Stimulated activated CD4-positive, alpha-beta T cell treated with anti-CD3 and anti-CD28 coated beads, Interleukin-15, amount 100 ng/mL, for 24 hours (primary cell): ENCODE measurements at places on chromosomes 6 and 20.
A peak's percentile ranks its signal among the peaks of the same experiment; 100 is the strongest.

DNA sequence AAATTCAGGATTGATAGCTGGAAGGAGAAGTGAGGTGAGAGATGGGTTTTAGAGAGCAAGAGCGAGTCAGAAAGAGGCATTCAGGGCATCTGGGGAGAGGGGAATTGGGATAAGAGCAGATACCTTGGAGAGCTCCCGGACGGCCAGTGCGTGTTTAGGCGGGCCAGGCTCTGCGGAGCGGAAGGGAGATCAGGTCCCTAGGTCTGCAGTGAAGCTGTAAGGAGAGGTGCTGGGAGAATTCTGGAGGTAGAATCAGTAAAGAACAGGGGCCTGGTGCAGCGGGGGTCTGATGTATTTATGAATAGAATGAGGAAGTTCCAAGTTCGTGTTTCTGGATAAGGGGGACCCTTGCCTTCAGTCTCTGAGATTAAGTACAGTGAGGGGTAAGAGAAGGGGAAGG lies 47.4 kb upstream of the FAM83D start:
- DNase-seq: no peak

DNA sequence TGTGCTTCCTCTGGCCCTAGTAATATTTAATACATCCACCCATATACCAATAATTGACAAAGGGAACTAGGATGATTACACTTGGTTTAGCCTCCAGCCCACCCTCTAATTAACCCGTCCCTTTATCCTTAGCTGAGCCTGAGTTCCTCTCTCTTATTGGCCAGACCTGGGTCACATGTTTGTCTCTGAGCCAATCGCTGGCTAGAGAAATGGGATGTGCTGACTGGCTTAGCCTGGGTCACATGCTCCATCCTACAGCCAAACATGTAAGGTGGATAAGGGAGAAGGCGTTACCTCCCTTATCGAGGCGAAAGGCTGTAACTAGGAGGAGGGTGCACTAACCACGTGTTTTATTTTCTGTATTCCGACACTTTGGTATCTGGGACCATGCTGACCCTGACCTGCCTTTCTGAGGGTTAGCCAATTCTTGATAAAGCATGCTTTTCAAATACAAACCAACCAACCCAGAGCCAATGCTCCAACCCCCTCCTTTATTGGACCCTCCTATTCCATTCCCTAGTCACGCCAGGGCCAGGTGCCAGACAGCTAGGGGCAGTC lies 262.7 kb downstream of the PREX1 start:
- DNase-seq: no peak

GRCh38 chr6:80029470-80029869 lies 25.0 kb downstream of the TTK start:
- DNase-seq: no peak

DNA sequence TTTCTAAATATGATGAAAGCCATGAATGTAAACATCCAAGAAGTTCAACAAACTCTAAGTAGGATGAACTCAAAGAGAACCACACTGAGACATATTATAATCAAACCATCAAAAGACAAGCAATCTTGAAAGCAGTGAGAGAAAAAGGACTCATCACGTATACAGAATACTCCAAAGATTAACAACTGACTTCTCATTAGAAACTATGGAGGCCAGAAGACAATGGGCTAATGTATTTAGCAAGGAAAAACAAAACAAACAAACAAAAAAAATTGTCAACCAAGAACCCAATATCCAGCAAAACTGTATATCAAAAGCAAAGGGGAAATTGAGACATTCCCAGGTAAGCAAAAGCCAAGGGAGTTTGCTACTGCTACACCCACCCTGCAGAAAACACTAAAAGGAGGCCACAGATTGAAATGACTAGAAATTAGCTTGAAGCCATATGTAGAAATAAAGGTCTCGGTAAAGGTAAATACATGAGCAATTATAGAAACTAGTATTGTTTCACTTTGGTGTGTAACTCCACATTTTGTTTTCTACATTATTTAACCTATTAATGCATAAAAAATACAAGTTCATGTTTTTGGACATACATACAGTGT lies 301.1 kb upstream of the QKI start:
- no peak for DNase-seq

GRCh38 chr6:11815231-11815630 lies 36.6 kb upstream of the ADTRP start:
- DNase-seq: no peak

DNA sequence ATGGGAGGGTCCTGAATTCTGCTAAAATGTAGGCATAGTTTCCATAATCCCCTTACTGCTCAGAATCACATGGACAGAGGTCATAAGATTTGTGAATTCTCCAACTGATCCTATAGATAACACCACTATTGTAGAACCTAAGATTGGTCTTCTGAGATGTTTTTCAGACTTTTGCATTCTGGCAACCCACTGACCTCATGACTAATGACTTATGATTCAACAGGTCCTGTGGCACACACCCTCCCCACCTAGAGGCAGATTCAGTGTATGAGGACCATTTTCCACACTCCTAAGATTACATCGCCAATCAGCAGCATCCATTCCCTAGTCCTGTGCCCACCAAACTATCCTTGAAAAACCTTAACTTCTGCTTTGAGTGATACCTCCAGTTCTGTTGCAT lies 207.2 kb downstream of the BTBD9 start:
- DNase-seq: peak; percentile 3

- no peak for DNase-seq
Measured at GRCh38 chr20:37853823-37854375, 49.0 kb upstream of the VSTM2L start.
